ENCODE measurements at places on chromosomes 12 and 14.

DNA sequence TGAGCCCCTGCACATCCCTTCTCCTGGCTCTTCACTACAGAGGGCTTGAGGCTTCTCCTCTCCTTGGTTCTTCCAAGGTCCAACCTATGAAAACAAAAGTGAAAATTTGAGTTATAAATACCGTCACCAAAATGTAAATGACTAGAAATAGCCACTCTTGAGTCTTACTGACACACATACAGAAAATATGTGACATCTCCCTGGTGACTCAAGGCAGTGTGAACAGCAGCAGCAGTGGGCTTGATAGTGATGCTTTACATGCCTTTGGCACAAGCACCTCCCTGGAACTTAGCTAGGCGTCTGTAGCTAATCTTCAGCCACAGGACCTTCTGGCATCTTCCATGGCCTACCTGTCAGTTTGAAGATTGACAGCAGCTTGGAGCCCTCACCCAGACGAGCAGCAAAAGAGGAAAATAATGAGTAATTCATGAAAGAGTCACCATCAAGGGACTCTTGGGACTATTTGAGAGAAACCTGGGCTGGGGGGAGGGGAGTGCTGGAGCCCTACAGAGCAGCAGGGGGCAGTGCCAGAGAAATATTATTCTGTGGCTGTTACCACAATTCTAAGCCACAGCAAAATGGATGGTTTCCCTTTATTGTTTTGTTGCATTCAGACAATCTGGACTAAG lies 158.0 kb downstream of the KCNK10 start:
- no peak for DNase-seq

DNA sequence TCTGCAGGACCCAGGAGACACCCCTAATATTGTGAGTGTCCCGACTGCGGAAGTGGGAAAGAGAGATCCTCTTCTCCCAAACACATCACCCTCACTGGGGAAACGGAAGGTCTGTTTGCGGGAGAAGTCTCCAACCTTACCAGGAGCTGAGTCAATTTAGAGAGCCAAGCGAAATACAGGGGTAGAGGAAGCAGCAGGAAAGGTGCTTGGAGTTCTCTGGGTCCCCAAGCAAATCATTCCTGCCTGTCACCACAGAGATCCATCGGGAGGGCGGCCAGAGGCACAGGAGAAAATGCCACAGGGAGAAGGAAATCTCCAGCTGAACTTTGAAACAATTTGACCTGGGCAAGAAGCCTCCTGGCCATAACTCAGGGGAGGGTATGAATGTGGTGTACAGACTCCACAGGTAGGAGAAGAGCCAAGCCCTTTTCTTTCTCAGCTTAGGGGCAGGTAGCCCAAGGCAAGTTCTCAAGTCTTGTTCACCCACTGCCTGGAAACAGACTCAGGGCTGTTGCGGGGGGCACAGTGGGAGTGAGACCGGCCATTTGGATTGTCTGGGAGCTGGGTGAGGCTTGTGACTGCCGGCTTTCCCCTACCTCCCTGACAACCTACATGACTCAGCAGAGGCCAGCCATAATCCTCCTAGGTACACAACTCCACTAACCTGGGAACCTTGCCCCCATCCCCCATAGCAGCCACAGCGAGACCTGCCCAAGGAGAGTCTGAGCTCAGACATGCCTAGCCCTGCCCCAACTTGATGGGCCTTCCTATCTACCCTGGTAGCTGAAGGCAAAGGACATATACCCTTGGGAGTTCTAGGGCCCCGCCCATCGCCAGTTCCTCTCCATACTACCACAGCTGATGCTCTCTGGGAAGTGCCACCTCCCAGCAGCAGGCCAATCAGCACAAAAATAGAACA lies 211.9 kb upstream of the ARHGAP5 start:
- DNase-seq: no peak

GRCh38 chr14:65446159-65446558 lies 33.6 kb downstream of the FUT8 start:
- DNase-seq: no peak

DNA sequence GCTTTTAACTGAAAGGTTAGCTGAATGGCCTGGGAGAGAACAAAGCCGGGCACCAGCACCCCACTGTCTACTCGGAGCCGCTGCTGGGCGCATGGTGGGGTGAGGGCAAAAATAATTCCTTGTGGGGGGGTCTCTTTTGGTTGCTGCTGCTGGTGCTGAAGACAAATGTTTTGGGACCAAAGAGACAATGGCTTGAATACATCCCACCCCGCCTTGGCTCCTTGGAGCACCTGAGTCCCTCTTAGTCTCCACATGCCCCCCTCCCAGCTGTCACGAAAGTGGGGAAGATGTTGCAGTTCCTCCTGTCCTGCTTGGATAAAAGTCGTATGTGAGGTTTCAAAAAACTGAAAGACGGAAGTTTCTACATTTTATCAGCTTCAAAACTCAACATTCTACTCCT lies 85.0 kb downstream of the PIWIL1 start:
- no peak for DNase-seq

DNA sequence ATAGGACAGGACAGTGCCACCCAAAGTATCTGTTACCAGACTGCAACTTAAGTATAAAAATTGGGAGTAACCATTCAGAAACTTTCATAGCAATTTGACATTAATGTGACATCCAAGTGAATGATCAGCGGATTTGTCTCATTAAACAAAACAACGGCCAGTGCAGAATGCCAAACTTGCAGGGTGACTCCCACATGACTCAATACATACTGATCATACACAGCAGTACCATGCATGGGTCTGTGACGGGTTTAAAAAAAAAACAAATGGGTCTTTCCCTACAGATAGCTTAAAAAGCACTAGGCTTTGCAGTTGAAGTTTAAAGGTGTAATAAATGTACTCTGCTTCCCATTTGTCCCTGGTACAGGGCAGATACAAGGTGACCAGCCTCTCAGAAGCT lies 116.6 kb downstream of the SLC35F4 start:
- no peak for DNase-seq

DNA sequence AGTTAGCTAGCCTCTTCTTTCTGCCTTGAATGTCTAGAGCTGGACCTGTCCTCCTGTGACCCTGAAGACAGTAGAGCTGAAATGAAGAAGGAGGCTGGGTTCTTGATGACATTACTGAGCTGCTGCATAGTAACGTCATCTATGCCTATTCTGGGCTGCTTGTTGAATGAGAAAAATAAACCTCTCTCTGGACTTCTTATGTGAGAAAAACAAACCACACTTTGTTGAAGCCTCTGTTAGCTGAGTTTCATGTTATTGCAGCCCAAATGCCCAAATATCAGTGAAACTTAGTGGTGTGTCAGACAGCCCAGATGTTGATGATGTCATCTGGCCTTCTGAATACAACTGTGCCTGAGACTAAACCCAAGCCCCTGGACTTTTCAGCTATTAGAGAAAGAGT lies 67.0 kb upstream of the MAX start:
- no peak for DNase-seq
